ENCODE measurements at places on chromosomes 1 and 21.

- no peak for DNase-seq
These were observed 64.8 kb downstream of the TRIM33 start for GRCh38 chr1:114446198-114446597.

- no peak for DNase-seq
These were observed 2.4 kb downstream of the VPS13D start for GRCh38 chr1:12232221-12232620.

DNA sequence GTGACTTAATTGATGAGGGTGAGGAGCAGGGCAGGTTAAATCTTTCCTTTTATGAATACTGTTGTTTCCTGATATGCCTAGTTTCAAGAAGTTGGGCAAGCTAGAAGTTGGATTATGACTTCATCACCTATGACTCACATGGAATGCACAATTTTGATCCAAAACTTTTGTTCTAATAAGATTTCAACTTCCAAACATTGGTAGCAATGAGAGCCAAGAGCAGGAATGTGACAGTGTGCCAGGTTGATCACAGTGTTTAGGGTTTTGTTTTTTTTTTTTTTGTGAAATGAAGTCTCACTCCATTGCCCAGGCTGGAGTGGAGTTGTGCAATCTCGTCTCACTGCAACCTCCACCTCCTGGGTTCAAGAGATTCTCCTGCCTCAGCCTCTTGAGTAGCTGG, 349.4 kb downstream of the DUSP10 start:
- no peak for DNase-seq

DNA sequence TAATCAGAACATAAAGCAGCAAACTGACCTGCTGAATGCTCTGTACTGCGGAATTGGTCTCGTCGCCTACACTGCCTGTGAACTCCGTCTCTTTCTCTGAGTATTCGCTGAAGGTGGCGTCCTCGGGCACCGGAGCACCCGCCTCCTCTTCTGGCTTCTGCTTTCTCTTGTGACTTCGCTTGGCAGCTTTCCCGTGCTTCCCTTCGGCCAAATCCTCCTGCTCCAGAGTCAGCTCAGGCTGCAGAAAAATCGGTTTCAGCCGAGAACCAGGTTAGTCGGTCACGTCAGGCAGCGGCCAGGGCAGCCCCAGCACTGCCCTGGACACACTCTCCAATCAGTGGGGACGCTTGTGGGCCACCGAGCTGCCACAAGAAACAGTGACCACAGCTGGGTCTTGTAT, 35.8 kb upstream of the RIPK4 start:
- DNase-seq = no peak

DNA sequence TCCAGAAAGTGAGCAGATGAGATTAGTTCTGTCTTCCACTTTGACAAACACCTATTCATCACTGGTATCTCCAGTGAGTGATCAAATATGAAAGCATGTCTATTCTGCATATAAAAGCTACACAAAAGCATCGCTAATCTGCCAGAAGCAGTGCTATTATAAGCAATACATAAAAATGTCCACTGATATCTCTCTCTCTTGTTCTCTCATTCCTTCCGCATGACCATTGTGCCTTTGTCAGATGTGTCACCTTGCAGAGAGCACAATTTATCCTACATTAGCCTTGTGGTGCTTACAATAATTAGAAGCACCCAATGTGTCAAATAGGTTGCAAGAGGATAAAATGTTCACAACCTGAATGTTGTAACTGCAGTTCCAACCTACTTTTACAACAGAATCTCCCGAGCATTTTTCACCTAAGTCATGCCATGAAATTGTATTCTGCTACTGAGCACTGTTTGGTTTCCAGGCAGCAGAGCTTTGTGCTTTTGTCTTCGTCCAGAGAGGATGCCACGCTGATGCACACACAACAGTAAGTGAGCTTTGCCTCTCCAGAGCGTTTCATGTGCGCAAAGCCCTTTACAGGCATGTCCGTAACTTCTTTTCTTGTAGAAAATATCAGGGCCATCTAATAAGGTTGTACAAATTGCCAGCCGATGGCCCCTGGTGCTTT, 198.7 kb upstream of the PLD5 start:
- DNase-seq = no peak

DNA sequence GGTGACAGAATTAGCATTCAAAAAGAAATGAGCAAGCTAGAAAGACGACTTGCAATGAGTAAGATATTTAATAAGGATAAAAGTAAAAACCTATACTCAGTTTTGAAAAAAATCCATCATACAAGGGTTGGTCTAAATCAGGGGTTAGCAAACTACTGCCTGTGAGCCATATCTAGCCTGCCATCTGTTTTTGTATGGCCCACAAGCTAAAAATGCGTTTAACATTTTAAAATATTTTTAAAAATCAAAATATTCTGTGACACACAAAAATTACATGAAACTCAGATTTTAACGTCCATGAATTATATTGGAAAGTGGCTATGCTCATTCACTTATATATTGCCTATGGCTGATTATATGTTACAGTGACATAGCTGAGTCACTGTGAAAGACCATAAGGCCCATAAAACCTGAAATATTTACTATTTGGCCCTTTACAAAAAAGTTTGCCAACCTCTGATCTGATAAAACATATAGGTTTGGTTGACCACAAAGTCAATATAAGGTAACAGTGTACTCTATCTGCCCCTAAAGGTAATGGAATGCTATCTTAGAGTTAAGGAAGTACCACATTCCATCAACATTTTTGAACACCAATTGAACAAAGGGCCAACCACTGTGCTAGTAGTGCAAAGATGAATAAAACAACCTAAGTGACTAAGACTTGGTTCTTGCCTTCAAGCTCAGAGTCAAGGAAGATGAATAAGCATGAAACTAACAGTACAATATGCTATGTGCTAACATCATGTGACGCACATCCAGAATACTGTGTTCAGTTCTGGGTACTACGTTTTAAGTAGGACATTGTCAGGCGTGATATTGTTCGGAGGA, 3.2 kb downstream of the IFT25 start:
- no peak for DNase-seq

DNA sequence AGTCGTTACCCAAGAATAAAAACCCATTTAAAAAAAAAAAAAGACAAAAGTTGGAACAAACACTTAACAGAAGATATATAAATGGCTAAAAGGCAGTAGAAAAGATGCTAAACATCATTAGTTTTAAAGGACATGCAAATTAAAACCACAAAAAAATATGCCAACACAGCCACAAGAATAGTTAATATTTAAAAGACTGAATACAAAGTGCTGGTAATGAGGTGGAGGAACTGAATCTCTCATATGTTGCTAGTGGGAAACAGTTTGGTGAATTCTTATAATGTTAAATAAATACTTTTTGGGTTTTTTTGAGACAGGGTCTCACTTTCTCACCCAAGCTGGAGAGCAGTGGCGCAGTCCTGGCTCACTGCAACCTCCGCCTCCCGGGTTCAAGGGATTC, 10.0 kb downstream of the LRRC40 start:
- no peak for DNase-seq

GRCh38 chr1:101357444-101357986, 120.7 kb downstream of the S1PR1 start:
- DNase-seq = no peak

DNA sequence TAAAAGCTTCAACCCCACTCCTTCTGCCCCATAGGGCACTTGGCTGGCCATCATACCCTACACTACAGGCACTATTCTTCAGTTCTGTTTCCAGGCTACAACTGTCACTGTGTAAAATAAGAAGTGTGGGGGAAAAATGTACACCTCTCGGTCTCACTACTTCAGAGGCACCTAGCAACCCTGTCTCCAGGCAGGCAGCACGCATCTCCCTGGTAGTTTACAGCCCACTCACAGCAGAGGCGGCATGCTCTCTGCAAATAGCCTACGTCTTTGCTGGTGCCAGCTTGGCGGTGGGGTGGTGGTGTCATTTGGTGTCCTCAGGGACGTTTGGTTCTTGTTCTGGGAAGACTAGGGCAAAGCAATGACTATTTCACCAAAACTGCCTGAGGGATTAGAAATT, 48.2 kb upstream of the BTG3 start:
- no peak for DNase-seq
